ENCODE measurements at places on chromosomes 3 and 15.

- peak; percentile 36 for DNase-seq
Observed at GRCh38 chr3:71258116-71258515, 325.4 kb downstream of the FOXP1 start.

DNA sequence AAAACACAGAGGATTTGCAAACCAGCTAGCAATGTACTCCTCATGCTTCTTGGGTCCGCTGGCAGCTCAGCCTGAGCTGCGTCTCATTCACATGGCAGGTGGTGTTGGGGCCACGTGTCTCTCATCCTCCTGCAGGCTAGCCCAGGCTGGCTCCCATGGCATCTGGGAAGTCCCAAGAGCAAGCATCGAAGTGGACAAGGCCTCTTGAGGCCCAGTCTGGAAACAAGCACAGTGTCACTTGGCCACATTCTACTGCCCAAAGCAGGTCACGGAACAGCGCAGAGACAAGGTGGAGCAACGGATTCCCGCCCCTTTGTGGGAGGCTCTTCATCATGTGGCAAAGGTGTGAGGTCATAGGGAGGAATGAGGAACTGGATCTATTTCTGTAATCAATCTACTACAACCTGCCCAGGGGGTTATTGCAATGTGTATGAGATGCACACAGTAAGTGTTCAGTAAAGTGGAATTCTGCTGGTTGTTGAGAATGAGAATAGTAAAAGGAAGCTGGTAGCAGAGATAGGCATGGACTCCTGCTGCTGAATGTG is 128.3 kb downstream of the TPRA1 start:
- no peak for DNase-seq

DNA sequence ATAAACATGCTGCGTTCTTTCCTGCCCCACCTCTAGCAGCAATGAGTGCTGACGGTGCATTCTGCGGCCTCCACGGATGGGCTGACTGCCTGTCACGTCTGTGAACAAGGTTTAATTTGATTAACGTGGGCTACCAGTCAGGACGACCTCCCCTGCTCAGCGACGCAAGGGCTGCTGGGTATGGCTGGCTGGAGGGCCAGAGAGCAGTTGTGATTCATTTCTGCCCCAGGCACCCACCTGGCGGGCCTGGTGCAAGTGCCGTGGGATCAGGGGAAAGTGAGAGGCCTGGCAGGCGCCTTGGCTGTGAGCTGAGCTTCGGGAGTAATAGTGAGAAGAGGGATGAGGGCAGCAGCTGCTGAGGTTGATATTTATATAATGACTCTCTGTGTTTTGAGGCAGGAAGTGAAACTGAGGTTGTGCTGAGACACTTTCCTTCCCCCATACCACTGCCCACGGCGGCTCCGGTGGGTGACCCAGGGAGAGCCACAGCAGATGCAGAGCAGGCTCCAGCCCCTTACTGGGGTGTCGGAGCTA is 190.4 kb upstream of the BCL6 start:
- no peak for DNase-seq

- DNase-seq: no peak
Observed at GRCh38 chr3:109336291-109336861, 970 bp downstream of the DPPA4 start.

GRCh38 chr3:46193436-46193835 is 14.7 kb downstream of the CCR1 start:
- DNase-seq: no peak

DNA sequence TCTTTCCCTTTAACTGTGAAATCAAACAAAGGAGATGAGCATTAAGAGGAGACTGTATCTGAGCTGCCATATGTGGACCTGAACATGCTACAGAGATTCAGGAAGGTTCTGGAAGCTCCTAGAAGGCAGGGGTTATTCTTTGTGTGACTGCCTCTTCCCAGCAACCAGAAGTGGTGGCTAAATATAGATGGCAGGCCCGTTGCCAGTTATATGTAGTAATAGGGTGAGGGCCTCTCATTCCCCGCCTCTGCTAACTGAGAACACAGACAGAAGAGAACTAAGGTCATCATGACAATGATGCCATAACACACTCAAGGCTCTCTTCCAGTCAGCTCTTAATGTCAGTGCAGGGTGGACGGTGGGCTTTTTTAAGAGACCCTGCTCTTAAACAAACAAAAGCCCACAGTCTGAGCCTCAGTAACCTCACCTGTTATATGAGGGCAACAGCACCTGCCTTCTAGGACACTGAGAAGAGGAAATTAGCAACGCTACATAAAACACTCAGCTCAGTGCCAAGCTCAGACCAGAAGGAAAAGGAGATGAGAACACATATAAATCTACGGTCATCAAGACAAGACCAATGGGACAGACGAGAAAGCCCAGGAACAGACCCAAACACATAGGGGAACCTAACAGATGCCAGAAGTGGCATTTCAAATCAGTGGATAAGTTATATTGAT is 22.3 kb downstream of the CFAP92 start:
- peak; percentile 24 for DNase-seq

- no peak for DNase-seq
Observed at GRCh38 chr15:40702077-40702476, 7.1 kb downstream of the RAD51 start.

- no peak for DNase-seq
Observed at GRCh38 chr3:33054100-33055092, 42.5 kb downstream of the GLB1 start.

DNA sequence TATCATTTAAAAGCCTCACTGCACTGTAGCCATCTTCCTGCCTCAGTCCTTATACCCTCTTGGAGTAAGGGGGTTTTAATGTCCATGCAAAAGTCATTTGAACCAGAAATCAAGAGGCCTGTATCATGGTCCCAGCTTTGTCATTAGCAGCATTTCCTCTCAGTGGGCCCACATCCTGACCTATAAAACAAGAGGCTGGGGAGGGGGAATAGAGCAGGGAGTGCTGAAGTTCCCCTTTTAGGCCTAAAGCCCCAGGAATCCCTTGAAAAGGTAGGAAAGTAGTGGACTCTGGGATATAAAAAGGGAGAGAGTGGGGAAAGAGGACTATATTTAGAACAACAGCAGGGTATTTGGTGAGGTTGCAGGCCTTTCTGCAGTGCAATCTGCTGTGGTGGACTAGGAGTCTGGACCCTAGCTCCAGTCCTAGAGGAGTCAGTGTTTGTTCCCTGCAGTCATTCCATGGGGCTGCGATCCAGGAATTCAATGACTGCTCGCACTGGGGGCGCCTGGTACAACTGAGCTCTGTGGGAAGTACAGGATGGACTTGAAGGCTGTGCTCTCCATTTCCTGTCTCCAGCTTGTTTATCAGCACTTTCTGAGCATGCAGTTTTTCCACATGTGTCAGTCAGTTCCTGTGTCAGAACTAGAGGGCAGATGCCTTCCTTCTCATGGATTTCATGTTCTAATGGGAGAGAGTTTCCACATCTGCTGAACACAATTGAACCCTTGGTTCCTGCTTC is 46.8 kb downstream of the PDHB start:
- DNase-seq: no peak

DNA sequence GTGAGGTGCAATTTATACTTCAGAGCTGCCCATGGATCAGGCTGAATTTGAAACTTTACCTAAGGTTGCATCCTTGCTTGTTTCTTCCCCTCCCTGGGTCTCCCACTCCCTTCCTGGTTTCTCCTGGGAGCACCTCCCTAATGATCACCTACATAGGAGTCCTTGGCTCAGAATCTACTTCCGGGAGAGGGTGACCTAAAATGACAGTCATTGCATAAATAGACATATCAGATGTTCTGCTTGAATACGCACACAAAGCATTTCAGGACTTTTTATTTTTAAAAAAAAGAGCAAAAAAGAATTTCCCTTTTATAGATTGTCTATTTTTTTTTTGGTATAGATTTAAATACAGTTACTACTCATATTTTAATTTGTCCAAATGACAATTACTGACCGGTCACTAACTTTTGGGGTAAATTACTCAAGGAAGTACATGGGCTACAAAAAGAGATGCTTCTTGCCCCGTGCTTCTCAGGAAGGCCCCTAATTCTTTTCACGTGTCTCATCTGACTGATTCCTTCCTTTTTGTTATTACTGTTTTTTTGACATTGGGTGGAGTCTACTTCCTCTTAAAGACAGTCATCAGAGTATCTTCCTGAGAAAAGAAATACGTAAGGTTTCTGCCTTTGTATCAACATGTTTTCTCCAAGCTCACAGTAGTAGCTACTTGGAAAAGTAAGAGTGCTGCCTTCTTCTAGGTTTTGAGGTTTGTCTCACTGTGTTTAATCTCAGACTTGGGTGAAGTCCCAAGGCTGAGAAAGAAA is 4.9 kb upstream of the MYZAP start:
- DNase-seq: no peak

DNA sequence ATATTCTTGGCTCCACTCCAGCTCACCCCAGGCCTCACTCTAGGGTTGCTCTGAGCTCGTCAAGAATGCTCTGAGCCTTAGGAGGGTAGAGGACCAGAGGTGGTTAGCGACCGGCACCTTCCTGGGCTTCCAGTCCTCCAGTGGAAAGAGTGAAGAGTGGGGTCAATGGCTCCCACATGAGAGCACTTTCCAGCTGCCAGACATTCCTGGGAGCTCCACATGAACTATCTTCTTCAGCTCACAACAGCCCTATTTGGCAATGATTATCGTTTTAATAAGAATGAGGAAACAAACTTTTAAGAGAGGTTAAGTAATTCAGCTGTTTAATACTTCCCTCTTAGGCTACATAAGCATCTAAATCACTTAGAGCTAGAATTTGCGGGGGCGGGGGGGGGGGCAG is 139.3 kb downstream of the STT3B start:
- no peak for DNase-seq

DNA sequence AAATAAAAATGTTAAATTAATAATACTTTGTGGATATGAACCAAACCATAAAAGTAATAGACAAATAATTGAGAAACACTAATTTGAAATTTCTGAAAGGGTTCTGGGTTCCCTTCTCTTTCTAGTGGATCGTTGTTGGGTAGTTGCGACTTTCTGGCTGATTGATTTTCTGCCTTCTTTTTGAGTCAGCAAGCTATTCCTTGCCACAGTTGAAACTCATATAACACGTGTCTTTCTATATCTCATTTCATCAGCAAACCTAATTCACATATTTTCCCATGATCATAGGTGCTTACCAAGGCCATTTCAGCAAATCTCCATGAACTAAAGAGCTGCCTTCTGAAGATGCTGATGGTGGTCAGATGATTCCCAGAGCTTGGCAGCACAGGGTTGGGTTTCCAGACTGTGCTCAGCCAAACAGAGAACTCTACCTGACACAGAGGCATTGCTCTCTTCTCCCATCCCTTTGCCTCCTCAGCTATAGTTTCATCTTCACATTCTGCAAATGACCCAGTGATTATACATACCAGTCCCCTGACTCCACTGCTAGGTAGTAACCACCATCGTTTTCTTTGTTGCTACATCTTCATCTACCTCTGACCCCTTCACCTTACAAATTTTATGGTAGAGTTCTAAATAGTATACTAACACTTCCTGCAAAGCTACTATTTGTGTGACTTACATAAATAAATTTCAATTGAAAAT is 383.9 kb upstream of the DPH6 start:
- no peak for DNase-seq

DNA sequence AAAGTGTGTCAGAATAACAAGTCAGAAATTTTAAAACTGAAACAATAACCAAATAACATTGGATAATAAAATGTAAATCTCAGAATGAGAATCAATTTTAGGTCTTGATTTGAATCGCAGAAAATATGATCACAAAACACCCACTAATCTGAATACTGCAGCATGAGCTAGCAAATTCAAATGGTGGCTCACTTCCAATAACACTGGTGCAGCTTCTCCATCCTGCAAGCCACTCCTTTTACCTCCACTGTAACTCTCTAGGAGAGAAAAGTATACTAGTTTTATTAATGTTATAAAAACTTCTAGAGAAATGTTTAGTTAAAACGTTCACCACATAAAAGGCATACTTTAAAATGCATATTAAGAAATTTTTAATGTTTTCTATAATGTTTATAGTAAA is 30.4 kb downstream of the UBE3A start:
- DNase-seq: no peak

DNA sequence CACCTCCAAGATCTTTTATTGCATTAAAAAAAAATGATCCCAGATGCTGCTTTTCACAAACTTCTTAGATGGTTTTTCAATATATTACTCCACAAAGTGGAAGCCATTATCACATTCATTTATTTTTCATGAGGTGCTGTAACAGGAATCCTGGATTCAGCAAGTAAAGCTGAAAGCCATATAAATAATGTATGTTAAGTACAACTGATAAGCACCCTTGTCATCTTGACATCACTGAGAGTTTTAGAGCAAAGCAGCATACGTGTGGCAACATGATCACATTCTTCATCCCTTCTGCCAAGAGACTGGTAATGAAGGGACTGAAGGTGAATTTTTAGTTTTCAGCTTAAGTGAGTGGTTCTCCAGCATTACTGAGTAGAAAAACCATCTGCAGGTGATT is 44.9 kb upstream of the LRRFIP2 start:
- DNase-seq: no peak

- no peak for DNase-seq
Observed at GRCh38 chr15:32941823-32942222, 224.0 kb downstream of the GREM1 start.

- no peak for DNase-seq
Observed at GRCh38 chr3:172065527-172065926, 26.1 kb downstream of the FNDC3B start.

DNA sequence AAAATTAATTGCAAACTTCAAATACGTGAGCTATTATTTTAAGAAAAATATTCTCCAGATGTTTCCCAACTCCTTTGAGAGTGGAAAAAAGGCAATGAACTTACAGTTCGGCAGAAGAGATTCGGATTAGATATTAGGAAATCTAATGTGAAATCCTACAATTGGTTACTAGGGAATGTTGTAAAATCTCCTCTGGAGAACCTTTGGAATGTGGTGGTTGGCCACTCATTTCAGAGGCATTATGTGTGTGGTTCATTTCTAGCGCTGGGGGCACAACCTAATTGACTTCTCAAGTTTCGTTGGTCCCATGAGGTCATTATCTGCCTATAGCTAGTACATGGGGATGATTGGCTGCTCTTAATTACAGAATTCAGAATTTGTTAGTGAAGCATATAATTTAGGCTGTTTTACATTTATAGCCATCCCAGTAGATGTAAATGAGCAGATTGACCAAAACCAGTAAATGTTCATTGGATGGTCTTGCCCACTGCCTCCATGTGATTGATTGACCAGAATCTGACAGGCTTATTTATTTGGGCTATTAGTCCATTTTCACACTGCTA is 34.6 kb upstream of the CMSS1 start:
- DNase-seq: no peak

GRCh38 chr15:62244762-62245161 is 79.7 kb upstream of the C2CD4B start:
- no peak for DNase-seq

- no peak for DNase-seq
Observed at GRCh38 chr15:25682340-25682739, 180.8 kb downstream of the ATP10A start.

GRCh38 chr3:63441262-63441661 is 163.2 kb downstream of the SYNPR start:
- DNase-seq: no peak

DNA sequence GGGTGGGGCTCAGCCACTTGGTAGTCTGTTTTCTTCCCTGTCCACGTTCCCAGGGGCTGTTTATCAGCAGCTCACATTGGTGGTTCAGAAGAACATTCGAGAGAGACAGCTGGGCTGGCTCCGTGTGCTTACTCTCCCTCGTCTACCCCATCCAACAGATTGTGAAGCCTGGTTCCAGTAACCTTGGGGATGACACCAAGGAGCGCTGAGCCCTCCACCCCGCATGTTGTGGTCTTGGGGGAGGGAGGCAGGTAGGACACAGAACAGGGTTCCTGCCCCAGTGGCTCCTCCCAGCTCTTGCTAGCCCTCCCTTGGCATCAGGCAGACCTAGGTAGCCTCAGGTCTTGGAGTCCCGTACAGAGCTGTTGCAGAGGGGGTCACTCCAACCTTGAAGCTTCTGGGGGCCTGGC is 33.1 kb downstream of the KLF13 start:
- DNase-seq: no peak

Measured in NCI-H774 (cell line).